ENCODE measurements at places on chromosomes 13 and 19.

DNA sequence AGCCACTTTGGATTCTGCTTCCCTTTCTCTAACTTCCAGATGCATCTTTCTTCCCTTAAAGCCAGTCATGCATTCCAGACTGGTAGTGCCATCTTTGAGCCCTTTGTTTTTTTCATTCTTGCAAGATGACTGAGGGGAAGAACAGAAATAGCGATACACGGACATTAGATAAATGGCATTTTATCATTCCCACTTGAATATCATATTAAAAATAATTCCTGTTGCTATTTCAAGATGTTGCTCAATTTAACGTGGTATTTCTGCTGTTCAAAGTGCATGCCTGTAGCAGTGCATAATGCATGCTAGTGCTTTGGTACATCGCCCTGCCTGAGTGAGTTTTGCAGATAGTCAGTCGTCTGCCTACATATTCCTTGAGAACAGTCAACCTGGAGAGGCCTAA, 140.6 kb upstream of the FRY start:
- DNase-seq = no peak

DNA sequence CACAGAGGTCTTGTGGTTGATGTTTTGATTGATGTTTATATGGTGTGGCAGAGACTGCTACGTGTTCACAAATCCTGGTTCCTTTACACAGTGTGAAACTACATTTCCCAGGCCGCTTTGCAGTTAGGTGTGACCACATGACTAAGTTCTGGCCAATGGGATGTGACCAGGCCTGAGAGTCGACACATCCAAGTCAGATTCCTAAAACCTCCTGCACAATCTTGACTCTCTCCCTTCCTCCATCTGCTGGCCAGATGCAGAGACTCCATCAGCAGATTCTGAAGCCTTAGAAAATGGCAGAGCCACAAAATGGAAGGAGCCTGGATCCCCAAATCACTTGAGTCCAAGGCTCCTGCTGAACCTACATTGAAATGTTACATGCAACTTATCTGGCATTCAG, 12.6 kb downstream of the CD37 start:
- DNase-seq = no peak

GRCh38 chr13:99055735-99056134, 77.9 kb upstream of the DOCK9 start:
- no peak for DNase-seq

GRCh38 chr19:56678205-56678604, 6.6 kb upstream of the ZNF835 start:
- DNase-seq = no peak

- no peak for DNase-seq
These were observed 333.4 kb downstream of the KCTD12 start for GRCh38 chr13:76552807-76553206.
